Stimulated activated CD4-positive, alpha-beta T cell treated with anti-CD3 and anti-CD28 coated beads, TNF-alpha, amount 100 ng/mL, for 4 hours (primary cell): ENCODE measurements at places on chromosomes 3 and 15.

DNA sequence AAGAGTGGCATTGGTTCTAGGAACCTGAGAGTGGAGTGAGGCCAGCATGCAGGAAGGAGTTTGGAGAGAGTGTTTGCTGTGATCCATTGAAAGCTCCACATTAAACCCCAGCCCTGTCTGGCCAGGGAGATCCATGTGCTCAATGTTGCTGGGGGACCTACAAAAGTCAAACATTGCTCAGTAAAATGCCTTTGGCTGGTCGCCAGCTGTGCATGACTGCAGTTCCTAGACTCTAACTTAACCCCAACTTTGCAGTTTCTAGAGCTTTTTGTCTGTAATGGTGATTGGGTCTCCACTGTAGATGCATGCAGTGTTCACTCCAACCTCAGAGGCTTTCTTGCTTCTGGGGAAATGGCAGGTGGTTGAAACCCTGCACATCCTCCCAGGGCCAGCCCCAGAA lies 99.7 kb upstream of the ABHD17C start:
- no peak for DNase-seq

DNA sequence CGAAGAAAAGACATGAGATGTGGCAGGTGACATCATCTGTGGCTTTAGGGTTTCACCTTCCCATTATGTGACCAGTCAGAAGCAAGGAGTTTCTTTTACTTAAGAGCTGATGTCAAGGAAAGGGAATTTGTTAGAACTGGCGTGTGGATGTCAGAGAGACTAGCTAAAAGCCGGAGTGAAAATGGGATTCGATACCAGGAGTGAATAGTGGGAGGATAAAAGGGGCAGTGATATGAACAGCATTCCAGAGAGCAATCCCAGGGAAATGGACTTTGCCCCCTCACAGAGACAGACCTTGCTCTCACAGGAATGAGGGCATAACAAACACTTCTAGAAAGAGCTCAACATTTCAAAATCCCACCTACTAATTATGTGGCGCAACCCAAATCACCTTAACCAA lies 5.9 kb upstream of the FMN1 start:
- no peak for DNase-seq

GRCh38 chr15:72770673-72771328 lies 12.8 kb downstream of the ADPGK start:
- no peak for DNase-seq

DNA sequence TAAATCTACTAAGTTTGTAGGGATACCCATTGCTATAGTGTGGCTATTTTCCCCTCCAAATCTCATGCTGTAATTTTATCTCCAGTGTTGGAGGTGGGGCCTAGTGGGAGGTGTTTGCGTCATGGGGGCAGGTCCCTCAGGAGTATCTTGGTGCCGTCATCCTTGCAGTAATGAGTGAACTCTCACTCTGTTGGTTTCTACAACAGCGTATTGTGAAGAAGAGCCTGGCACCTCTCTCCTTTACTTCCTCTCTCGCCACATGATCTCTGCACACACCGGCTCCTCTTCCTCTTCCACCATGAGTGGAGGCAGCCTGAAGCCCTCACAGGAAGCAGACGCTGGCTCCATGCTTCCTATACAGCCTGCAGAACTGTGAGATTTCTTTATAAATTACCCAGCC lies 34.0 kb upstream of the TRPM1 start:
- DNase-seq = no peak

GRCh38 chr3:111737706-111738086 lies 121.4 kb upstream of the PHLDB2 start:
- no peak for DNase-seq

DNA sequence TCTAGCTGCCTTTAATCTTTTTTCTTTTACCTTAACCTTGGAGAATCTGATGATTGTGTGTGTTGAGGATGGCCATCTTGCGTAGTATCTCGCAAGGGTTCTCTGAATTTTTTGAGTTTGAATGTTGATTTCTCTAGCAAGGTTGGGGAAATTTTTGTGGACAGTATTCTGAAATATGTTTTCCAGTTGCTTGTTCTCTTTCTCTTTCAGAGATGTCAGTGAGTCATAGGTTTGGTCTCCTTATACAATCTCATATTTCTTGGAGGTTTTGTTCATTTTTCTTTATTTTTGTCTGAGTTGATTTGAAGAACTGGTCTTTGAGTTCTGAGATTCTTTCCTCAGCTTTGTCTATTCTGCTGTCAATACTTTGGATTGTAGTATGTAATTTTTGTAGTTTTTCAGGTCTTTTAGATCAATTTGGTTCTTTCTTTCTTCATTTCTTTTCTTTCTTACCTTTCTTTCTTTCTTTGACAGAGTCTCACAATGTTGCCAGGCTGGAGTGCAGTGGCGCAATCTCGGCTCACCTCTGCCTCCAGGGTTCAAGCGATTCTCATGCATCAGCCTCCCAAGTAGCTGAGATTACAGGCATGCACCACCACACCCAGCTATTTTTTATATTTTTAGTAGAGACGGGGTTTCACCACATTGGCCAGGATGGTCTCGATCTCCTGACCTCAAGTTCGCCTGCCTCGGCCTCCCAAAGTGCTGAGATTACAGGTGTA lies 366.4 kb upstream of the RASGRP1 start:
- no peak for DNase-seq

DNA sequence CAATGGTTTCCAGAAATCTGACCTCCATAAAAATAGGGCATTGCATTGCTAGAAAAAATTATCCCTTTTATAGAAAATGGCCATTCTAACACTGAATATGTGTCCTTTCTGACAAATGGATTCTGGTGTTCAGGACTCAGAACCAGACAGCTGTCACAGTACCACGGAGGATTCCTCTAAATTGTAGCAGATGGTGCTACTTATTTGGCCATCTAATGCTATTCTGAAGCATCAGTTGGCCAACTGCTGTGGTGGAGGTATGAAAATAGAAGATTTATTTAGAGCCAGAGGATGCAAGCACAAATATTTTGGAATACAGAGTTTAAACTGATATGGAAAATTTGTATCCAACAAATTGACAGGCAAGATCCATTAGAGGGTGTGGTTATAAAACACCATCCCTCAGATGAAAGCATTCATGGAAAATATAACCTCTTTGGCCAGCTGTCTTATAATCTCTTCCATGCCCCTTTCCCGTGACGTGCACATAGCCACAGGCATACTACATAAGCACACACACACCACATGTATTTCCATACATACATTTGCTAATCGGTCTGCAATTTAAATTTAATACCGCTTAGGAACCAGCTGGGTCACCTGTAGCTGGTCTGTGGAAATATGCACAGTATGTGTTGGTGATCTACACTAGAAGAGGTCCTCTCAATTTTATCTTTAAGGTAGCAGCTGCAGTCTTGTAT lies 302.7 kb upstream of the KCNMB2 start:
- no peak for DNase-seq

- DNase-seq = no peak
Observed at GRCh38 chr15:58558777-58559176, 127.0 kb downstream of the LIPC start.

GRCh38 chr15:98967096-98967495 lies 40.5 kb downstream of the PGPEP1L start:
- DNase-seq = no peak

GRCh38 chr3:2511356-2511755 lies 412.7 kb downstream of the CNTN4 start:
- no peak for DNase-seq

DNA sequence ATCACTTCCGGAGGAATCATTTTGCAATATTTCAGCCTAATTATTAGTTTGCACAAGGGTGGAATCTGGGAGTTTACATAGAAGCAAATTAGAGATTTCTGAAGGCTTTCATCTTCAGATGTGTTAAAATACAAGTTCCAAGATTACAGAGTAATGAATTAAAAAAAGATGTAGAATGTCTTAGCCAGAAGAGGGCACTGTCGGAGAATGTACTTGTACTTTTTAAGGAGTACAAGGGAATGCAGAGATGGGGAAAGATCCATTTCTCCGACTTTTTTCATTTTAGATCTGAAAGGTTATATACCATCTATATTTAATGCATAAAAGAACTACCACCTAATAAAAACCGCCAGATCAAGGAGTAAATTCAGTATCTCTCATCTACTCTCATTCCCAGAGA lies 43.1 kb upstream of the WDR5B start:
- DNase-seq = no peak

GRCh38 chr15:66138096-66138783 lies 115.3 kb downstream of the MEGF11 start:
- no peak for DNase-seq

- DNase-seq = no peak
Observed at GRCh38 chr3:8421711-8422110, 79.9 kb upstream of the LMCD1 start.

GRCh38 chr15:71294911-71295602 lies 179.8 kb downstream of the THSD4 start:
- no peak for DNase-seq

- DNase-seq = no peak
Observed at GRCh38 chr3:159032311-159032710, 230.5 kb downstream of the MFSD1 start.
